SHP77 treated with DMSO at 0.1 percent for 48 hours (cell line): ENCODE measurements at places on chromosomes 1 and 21.

GRCh38 chr1:244636488-244637259 lies 16.3 kb upstream of the DESI2 start:
- DNase-seq, result no peak

GRCh38 chr1:151553659-151554058 lies 13.6 kb downstream of the TUFT1 start:
- no peak for DNase-seq

GRCh38 chr1:184037849-184038591 lies 492 bp upstream of the COLGALT2 start:
- no peak for DNase-seq

- DNase-seq, result no peak
These were observed 10.5 kb downstream of the EIF3I start for GRCh38 chr1:32232558-32233304.

- DNase-seq, result no peak
These were observed 55.7 kb downstream of the WNT9A start for GRCh38 chr1:227891955-227892488.

- DNase-seq, result no peak
These were observed 366.9 kb upstream of the VAMP3 start for GRCh38 chr1:7404046-7404742.

GRCh38 chr1:163144418-163144817 lies 58.3 kb downstream of the RGS5 start:
- DNase-seq, result no peak

DNA sequence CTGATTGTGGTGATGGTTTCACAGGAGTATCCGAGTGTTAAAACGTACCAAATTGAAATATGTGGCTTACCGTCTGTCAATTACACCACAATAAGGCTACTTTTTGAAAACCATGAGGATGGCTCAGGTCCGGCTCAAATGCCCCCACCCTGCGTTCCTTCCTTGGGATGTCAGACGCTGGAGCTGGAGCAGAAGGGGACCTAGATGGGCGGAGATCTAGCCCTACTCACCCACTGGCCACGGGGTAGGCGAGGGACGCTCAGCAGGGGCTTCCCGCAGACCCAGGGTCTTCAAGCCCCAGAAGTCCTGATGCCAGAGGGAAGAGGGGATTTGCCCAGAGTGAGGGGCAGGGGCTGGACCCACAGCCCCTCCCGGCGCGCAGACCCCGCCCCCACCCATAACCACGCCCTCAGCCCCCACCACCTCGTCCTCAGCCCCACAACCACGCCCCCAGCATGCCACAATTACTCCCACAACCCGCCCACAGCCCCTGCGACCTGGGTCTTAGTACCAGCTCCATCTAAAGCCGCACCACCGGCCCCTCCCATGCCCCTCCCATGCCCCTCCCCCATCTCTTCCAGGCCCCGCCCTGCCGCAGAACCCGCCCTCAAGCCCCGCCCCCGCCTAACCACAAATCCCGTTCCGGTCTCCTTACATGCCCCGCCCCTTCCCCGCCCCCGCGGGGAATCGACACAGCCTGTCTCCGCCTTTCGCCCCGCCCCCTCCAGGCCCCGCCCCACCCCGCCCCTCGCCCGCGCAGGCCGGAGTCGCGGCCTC lies at the start of gene LRRC3:
TSS of gene LRRC3 (plus strand) at position 764 of the 777 bp plus-strand sequence. CDS start 1,135 bp downstream, outside the sequence.
- DNase-seq, result no peak

- no peak for DNase-seq
These were observed 59.3 kb downstream of the CCDC18 start for GRCh38 chr1:93239863-93240262.

DNA sequence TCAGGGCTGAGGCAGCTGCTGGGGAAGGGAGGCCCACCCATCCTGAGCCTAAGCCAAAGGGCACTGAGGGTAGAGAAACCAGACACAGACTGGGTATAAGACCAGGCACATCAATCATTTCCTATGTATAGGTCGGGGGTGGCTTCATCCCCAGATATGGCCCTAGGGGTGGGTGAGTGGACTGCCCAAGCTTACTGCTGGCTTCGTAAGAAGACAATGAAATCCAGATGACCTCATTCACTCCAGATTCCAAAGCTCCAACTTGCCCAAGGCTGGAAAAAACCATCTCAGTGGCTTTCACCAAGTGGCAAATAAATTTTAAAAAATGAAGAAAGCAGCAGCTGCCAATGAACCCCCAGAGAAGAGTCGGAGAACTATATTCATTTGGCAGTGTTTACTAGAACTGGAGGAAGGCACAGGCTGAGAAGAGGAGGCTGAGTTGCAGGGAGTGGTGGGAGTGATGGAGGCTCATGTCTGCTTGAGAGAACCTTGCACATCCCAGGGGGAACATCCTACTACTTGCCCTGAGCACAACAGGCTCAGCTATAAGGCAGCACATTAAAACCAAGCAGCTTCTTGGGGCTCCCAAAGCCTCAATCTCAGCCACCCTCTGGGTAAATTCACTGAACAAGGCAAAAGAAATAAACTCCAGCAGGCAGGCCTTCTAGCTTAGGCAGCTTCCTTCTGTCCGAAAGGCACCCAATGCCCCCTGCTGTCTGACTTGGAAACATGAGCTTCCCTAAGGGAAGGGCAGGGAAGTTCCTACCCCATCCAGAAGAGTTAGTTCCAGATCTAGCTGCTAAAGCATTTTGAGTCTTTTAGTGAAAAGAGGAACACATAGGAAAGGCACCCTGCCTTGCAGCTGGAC lies 14.1 kb downstream of the PEA15 start:
- DNase-seq, result no peak

- no peak for DNase-seq
These were observed 23.5 kb upstream of the COL6A1 start for GRCh38 chr21:45957981-45958600.

GRCh38 chr1:109634771-109635750 lies 15.4 kb downstream of the AMPD2 start:
- no peak for DNase-seq

DNA sequence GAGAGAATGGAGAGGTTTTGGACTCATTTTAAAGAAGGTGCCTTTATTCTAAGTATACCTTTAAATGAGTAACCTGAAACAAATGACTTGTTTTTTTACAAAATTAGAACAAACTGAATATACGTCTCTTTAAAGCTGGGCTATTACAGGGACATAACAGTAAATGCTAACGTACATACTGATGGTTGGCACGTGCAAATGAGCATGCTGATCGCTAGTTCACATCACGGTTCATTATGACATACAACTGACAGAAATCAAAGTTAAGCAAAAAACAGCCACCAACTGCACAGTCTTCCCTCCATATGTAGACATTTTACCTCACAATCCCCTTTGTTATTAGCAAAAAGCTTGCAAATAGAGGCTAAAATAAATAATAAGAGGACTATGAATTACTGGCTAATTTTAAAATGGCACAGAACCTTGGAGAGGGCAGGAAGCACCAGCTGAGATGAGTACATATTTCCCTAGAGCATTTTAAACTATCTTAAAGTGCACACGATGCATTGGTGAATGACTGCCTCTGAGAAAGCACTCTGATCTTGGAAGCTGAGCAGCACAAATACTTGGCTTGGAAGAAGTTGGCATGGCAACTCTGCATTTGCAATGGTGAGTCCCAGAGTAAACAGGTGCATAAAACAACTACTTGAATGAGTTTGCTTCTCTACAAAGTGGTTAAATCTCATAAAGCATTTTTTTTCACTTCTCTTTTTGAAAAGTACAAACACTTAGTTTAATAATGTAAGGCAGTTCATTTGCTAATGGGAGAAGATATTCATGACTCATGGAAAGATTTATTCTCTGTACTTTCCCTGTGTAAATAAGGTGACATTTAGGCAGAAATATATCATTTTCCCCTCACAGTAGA lies 204.7 kb downstream of the LHX8 start:
- DNase-seq, result no peak

DNA sequence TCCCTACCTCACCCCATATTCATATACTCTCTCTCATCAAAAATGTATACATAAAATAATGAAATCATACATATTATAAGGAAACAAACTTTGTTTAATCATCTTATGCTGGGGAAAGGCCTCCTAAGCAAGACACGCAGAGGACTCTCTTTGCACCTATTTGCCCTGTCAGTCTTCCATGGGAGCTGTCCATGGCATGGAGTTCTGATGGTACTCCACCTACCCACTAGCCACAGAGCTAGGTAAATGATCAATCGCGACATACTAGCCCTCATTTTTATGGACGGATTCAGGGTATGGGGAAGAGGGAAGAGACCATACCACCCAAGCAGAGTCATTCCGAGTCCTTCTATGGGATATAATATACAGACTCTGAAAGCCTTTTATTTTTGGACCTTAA lies 131.0 kb downstream of the CSMD2 start:
- no peak for DNase-seq

GRCh38 chr1:34280509-34280908 lies 103.8 kb downstream of the C1orf94 start:
- no peak for DNase-seq

GRCh38 chr1:228861832-228862180 lies 126.5 kb downstream of the RHOU start:
- no peak for DNase-seq

DNA sequence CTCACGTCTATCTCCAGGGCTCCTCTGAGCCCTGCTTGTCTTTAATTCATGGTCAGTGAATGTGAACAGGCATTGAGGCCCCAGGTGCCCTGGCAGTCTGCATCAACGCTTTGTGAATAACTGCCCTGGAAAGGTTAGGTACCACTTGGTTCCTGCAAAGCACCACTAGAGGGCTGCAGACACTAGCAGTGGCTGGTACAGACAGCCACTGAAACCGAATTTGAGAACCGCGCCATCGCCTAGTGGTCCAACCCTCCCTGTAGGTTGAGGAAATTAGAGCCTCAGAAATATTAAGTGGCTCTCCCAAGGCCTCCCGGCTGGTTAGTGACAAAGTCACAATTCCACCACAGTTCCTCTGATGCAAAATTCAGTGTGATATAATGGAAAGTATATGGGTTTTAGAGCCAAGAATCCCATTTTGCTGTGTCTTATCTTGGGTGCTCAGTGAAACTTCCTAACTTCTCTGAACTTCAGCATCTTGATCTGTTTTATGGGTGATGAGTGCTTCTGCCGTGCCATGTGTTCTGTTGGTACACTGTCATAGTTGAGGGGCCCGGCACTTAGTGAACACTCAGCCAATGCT lies 46.2 kb upstream of the BCL9 start:
- peak; percentile 80 for DNase-seq

DNA sequence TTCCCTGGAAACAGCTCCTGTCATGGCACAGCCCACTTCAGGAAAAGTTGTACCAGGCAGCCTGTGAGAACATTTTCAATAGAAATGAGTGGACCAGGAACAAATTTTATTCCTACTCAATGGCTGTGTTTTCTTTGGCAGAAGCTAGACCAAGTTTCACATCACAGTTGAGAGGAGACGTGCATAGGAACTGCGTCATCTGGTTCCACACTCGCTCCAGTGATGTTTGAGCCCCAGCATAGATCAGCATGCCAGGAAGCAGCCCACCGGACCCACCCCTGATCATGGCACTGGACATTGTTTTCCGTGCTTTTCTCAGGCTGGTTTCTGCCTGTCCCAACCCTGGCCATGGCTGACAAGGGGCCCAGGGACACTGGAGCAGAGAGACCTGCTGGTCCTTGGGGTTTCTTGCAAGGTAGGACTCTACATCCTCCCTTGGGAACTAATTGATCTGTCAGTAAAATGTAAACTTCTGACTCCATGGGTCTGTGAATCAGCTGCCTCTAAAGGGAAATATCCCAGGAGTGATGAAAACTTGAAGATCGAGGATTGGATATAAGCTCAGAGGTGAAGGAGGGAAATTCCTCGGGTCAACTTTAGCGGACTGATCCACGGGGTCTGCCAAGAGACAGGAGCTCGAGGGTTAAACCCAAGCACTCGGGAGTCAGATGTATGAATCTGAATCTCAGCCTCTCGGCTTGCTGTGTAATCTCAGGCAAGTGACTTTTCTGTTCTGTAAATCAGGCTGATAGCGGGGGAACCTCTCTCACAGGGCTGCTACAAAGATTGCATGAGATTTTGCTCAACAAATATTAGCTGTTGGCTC lies 35.7 kb downstream of the NEK2 start:
- DNase-seq, result no peak

DNA sequence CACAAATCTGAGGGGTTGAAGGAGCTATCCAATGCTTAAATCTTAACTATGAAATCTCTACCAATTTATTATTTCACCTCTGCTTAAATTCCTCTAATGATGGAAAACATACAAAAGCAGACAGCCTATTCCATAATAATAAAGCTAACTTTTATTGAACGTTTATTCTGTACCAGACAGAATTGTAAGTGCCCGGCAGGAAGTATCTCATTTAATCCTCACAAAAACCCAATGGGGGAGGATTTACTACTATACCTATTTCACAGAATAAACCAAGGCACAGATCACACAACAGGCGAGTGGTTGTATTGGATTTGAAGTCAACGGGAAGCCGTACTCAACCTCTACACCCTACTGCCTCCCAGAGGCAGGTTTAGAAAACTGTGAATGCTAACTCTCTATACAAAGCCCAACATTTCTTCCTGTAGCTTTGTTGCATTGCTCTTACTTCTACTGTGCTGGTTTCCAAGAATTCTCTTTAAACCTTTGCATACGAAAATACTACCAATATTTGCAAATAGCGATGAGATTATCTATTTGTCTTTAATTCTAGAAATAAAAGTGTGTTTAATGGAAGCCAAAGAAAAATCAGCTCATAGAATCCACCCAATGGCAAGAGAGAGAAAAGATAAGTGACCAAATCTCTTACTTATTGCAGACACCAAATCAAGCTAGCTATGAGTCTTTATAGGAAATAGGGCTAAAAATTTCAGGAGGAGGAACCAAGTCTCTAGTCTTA lies 33.5 kb upstream of the C1orf53 start:
- peak; percentile 28 for DNase-seq

DNA sequence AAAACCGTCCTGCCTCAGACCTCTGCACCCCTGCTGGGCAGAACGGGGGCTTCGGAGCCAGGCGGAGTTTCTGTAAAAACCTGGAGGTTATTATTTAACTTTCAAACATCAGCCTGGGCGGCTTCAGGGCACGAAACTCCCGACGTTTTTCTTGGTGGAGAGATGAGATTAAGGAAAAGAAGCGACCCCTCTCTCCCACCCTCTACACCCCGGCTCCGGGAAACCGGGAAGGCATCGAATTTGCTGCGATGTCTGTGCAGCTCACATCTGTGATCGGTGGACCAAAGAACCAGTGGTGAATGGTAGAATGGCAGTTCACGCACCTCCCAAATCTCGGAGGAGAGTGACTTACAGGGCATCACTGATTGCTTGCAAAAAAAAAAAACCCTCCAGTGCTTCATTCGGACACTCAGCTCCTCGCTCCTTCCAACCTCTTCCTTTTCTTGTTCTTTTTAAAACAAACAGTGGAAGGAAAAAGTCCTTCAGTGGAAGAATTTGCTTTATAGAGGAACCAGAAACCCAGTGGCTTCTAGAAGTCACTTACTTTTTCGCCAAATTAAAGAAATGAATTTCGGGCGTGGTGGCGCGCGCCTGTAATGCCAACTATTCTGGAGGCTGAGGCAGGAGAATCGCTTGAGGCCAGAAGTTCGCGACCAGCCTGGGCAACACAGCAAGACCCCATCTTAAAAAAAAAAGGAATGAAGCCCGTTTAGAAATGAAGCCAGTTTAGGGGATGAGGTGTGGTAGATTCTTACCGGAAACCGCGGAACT lies 884 bp downstream of the PHACTR4 start:
- DNase-seq, result no peak

DNA sequence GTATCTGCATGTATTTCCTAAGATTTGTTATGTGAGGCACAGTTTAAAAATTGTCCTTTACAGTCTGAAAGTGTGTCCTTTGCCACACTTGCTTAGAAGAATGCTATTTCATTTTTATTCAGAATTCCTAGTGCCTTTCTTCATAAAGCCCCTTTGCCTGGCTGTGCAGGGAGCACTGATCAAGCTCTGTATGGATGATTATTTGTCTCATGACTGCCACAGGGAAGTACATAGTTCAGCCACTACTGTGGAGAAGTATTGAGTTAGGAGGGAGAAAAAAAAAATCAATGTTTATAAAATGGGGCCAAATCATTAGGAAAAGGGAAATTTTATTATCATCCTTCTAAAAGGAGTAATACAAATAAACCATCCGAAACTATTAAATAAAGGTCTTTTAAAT lies 51.4 kb downstream of the LHX4 start:
- no peak for DNase-seq
